ENCODE measurements at places on chromosomes 5 and 9. TPM values are rescaled to one million over a fixed set of nuclear protein-coding genes. Genes with fewer than 3 reads are reported as not detected.
A peak's percentile ranks its signal among the peaks of the same experiment; 100 is the strongest.

DNA sequence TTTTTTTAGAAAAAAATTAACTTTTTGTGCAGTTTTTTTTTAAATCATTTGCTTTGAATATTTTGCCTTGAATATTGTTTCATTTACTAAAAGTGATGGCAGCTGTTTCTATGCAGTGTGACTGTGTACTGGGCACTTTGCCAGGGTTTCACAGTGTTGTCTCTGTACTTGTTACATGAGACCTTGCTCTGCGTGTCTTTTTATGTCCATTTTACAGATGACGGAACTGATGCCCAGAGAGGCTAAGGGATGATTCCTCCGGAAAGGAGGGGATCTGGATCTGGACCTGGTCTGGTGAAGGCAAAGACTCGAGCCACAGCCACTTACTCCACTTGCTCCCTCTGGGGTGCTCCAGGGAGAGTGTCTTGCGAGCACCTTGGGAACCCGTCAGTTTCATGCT lies 124.8 kb upstream of the PTCH1 start:
- H3K4me3 ChIP-seq: no peak overlapping the region
- H3K27ac ChIP-seq: no peak overlapping the region
- no peaks in the 10 kb centered on the region for H3K4me1 ChIP-seq
- no peak for DNase-seq
- no peaks in the 10 kb centered on the region for H3K27me3 ChIP-seq
- no peaks in the 10 kb centered on the region for H3K36me3 ChIP-seq

DNA sequence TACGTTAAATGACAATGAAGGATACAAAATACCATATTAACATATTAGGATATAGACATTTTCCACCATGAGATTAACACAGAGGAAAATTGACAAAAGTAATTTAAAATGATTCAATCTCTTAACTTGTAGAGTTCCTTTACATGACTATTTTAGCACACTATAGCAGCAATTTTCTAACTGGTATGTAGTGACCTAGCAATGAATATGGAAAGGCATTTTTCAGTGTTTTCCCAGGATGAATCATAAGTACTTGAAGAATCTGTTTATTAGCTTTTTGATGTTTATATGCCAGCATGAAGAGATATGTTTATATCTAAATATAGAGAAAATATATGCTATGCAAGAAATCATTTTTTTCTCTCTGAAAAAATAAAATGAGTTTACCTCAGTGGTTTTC lies 782.5 kb upstream of the CDH10 start:
- DNase-seq: no peak
- H3K27me3 ChIP-seq: no peaks in the 10 kb centered on the region
- no peak overlapping the region for H3K4me3 ChIP-seq
- no peak overlapping the region for H3K27ac ChIP-seq
- H3K4me1 ChIP-seq: no peaks in the 10 kb centered on the region
- H3K36me3 ChIP-seq: no peaks in the 10 kb centered on the region

GRCh38 chr5:17808566-17808965 lies 174.3 kb downstream of the TAF11L14 start:
- H3K4me3 ChIP-seq: no peak overlapping the region
- H3K27ac ChIP-seq: no peak overlapping the region
- no peaks in the 10 kb centered on the region for H3K4me1 ChIP-seq
- no peaks in the 10 kb centered on the region for H3K36me3 ChIP-seq

GRCh38 chr9:87346061-87346665 lies 151.5 kb upstream of the DAPK1 start:
- H3K36me3 ChIP-seq: no peaks in the 10 kb centered on the region
- no peak overlapping the region for H3K4me3 ChIP-seq
- H3K4me1 ChIP-seq: no peaks in the 10 kb centered on the region

DNA sequence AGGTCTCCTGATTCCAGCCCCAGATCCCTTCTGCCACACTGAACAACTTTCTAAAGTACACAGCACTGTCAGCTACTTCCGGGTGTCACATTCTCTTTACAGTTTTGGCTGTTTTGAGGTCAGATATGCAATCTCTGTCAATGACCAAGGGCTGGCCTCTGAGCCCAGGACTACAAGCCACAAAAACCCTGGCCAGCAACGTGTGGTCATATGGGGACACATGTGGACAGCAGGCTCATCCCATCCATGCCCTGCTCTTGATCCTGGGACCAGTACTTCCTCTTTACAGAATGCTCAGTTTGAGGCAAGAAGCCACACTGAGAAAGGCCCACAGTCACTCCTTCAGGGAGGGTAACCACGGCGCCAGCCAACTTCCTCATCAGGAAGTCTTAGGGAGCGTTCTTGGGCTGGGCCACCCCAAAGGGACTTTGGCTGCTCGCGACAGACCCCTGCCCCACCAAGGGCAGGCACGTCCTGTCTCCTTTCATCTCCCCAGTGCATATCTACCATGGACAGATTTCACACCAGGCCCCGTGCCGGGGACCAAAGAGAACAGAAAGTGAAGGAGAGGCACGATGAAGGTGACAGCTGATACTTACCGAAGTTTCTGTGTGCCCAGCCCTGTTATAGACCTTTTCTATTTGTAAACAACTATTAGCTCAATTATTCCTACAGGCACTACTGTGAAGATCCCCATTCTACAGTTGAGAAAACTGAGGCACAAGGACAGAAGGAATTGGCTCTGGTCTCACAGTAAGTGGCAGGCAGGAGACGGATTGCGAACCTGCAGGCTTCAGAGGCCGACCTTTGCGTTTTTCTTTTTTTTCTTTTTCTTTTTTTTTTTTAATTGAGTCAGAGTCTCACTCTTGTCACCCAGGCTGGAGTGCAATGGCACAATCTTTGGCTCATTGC lies 37.3 kb downstream of the STK10 start:
- H3K27ac ChIP-seq: peak overlapping the region; percentile 73
- H3K4me1 ChIP-seq: peaks cover 87% of the 10 kb centered on the region
- peaks cover 88% of the 10 kb centered on the region for H3K36me3 ChIP-seq

- no peaks in the 10 kb centered on the region for H3K27me3 ChIP-seq
- H3K4me1 ChIP-seq: no peaks in the 10 kb centered on the region
- H3K36me3 ChIP-seq: no peaks in the 10 kb centered on the region
- H3K4me3 ChIP-seq: no peak overlapping the region
- no peak overlapping the region for H3K27ac ChIP-seq
Measured at GRCh38 chr5:72920690-72921502, 34.9 kb upstream of the FCHO2 start.

DNA sequence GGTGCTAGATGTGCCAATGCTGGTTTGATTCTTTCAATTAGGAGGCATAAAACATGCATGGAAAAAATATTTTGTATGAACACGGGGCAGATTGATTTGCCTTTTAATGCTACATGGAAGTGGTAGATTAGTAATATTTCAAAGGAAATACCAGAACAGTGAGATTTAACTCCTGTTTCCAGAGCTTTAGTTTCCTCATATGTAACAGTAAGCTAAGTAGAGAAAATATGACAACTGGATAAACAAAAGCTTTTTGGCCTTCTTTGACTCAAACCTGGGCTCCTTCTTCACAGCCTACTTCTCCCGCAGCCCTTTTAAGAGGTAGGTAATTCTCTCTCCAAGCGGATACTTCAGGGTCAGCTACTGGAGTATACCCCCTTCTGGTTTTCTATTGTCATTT lies 254.2 kb upstream of the TRPC7 start:
- H3K36me3 ChIP-seq: no peaks in the 10 kb centered on the region
- no peaks in the 10 kb centered on the region for H3K27me3 ChIP-seq
- DNase-seq: no peak
- H3K27ac ChIP-seq: no peak overlapping the region

GRCh38 chr9:1007312-1007711 lies 30.9 kb downstream of the DMRT3 start:
- no peaks in the 10 kb centered on the region for H3K36me3 ChIP-seq
- H3K4me1 ChIP-seq: peaks cover 4% of the 10 kb centered on the region
- no peak overlapping the region for H3K4me3 ChIP-seq
- no peak overlapping the region for H3K27ac ChIP-seq

- no peaks in the 10 kb centered on the region for H3K36me3 ChIP-seq
- no peak overlapping the region for H3K4me3 ChIP-seq
- no peak for DNase-seq
- H3K4me1 ChIP-seq: no peaks in the 10 kb centered on the region
Measured at GRCh38 chr5:130237721-130238120, 333.5 kb downstream of the CHSY3 start.

DNA sequence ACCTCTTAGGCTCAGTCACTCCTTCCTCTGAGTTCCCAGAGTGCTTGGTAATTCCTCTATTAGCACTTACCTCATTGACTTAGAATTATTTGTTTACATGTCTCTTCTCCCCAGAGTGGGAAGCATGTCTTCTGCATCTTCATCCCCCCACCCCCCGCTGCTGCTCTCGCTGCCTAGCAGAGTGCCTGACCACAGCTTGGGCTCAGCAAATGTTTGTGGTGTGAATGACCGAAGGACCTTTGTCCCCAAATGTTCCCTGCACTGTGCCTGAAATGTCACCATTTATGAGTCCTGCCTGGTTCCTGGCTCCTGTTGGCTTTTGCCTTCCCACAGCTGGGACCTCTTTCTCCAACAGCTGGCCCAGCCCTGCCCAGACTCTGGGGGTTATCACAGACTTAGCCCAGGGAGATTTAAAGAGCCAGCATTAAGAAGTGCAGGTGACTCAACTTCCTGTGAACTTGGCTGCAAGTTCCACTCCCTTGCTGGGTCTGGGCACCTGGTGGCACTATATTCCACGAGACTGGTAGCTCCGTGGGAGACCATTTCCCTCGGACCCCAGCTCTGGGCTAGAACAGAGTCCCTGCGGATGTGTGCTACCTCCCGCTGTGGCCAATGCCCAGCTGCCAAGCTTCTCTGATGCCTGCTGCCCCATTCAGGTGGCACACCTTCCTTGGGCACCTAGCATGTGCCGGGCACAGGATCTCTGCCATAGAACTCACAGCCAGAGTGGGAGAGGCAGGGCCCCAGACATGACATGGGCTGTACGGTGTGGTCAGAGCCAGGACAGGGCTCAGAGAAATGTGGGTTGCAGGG lies 1.8 kb upstream of the HMCN2 start:
- no peak for DNase-seq
- H3K4me3 ChIP-seq: no peak overlapping the region
- no peaks in the 10 kb centered on the region for H3K36me3 ChIP-seq
- H3K27me3 ChIP-seq: peaks cover 82% of the 10 kb centered on the region

GRCh38 chr9:82820186-82820585 lies 242.8 kb downstream of the RASEF start:
- no peak overlapping the region for H3K27ac ChIP-seq
- no peak overlapping the region for H3K4me3 ChIP-seq
- H3K27me3 ChIP-seq: no peaks in the 10 kb centered on the region
- H3K4me1 ChIP-seq: no peaks in the 10 kb centered on the region
- no peak for DNase-seq

DNA sequence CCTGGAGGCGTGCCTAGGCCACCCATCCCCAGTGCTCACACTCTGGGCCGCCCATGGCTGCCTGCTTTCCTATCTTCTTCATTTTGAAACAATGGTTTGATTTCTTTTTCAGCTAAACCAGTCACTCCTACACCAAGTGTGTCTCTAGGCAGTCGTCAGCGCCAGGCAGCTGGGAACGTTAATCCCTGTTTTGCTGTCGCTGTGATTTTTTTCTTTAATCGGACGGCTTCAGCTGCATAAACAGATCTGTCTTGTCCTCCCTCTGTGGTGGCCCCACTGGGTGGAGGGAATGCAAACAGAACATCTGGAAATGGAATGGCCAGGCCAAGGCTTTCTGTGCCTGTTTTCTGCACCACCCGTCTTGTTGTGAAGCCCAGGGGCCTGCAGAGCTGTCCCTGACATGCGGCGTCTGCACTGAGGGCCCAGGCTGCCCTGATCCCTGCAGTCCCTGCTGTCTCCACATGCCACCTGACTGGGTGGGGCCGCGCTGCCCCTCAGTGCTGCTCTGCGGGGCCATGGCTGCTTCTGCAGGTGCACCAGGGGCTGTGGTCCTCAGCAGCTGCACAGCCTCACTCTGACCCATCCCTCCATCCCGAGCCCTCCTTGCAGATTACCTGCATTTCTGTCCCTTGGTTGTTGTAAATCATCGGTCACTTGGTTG lies 51.5 kb downstream of the WNK2 start:
- H3K4me1 ChIP-seq: peaks cover 8% of the 10 kb centered on the region
- H3K4me3 ChIP-seq: no peak overlapping the region
- no peak for DNase-seq
- no peak overlapping the region for H3K27ac ChIP-seq

DNA sequence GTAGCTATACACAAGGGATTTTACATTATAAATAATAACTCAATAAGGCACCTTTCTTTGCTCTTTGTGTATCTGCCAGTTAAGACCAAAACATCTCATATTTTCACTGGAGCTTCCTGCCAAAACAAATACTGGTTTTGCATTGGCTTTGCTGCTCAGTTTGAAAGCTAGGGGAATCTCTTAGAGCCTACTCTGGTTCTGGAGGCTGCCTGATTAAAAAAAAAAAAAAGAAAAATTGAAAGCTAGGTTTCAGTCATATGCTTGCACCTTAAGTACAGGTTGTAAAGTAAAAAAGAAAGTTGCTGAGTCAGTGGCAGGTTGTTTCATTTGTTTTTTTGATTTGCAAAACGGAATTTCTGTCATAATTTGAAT lies 2.3 kb downstream of the DENND4C start:
- H3K4me3 ChIP-seq: peak overlapping the region; percentile 71
- no peaks in the 10 kb centered on the region for H3K27me3 ChIP-seq
- DNase-seq: no peak
- H3K4me1 ChIP-seq: peaks cover 23% of the 10 kb centered on the region
- no peaks in the 10 kb centered on the region for H3K36me3 ChIP-seq

GRCh38 chr5:1926071-1926440 lies 43.3 kb upstream of the IRX4 start:
- peaks cover 35% of the 10 kb centered on the region for H3K27me3 ChIP-seq
- H3K27ac ChIP-seq: no peak overlapping the region
- DNase-seq: no peak
- H3K4me1 ChIP-seq: no peaks in the 10 kb centered on the region
- H3K36me3 ChIP-seq: no peaks in the 10 kb centered on the region

- H3K27me3 ChIP-seq: no peaks in the 10 kb centered on the region
- H3K4me3 ChIP-seq: no peak overlapping the region
- H3K36me3 ChIP-seq: no peaks in the 10 kb centered on the region
- no peak overlapping the region for H3K27ac ChIP-seq
Measured at GRCh38 chr5:137248527-137248926, 250.6 kb downstream of the SPOCK1 start.

- H3K4me1 ChIP-seq: no peaks in the 10 kb centered on the region
- DNase-seq: no peak
- H3K36me3 ChIP-seq: peaks cover 29% of the 10 kb centered on the region
- no peak overlapping the region for H3K27ac ChIP-seq
Measured at GRCh38 chr9:69056191-69056815, 20.8 kb downstream of the FXN start.

- no peaks in the 10 kb centered on the region for H3K4me1 ChIP-seq
- H3K36me3 ChIP-seq: no peaks in the 10 kb centered on the region
- H3K27ac ChIP-seq: no peak overlapping the region
- H3K27me3 ChIP-seq: no peaks in the 10 kb centered on the region
- no peak overlapping the region for H3K4me3 ChIP-seq
Measured at GRCh38 chr5:152638996-152639552, 234.0 kb upstream of the NMUR2 start.

The SLC34A1 gene
- total RNA-seq: not detected

The RNF183 gene
- total RNA-seq: 0.44 TPM

The TTC33 gene
- 8.7 TPM for total RNA-seq

The CARTPT gene
- total RNA-seq: not detected

The PLCXD3 gene
- total RNA-seq: not detected

The AJM1 gene
- total RNA-seq: 1.1 TPM

The ARAP3 gene
- 0.31 TPM for total RNA-seq

The TMEM232 gene
- total RNA-seq: 0.98 TPM

The BTNL8 gene
- not detected for total RNA-seq

The CRAT gene
- 9.4 TPM for total RNA-seq

The EIF4E1B gene
- not detected for total RNA-seq

The SLC6A18 gene
- total RNA-seq: not detected

The ANXA2R gene
- 48.9 TPM for total RNA-seq

The FREM1 gene
- total RNA-seq: not detected
